ENCODE measurements at places on chromosomes 12 and 14. TPM values are rescaled to one million over a fixed set of nuclear protein-coding genes. Genes with fewer than 3 reads are reported as not detected.

CLEC12A gene
- total RNA-seq, result 0.29 TPM

LTBR gene
- total RNA-seq, result 110 TPM

KCNK10 gene
- under 0.01 TPM for total RNA-seq

SLCO1C1 gene
- total RNA-seq, result not detected

SMIM10L1 gene
- 6.9 TPM for total RNA-seq

DNA sequence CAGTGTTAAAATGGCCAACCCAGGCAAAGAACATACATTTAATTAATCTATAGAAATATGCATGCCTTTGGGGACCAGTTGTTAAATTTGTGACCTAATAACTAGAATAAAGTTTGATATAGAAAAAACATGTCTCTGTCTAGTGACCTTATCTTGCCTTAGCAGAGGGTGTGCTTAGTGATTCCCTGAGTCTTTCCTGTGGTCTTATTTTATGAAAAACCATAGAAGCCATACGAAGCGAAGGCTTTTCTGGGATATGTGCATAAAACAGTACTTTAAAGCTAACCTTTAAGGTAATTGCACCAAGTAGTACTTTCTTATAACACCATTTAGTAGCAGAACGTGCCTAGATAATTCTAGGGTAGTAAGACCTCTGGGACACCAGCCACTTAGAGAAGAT lies 379.4 kb downstream of the ZFP36L1 start:
- DNase-seq, result no peak

DNA sequence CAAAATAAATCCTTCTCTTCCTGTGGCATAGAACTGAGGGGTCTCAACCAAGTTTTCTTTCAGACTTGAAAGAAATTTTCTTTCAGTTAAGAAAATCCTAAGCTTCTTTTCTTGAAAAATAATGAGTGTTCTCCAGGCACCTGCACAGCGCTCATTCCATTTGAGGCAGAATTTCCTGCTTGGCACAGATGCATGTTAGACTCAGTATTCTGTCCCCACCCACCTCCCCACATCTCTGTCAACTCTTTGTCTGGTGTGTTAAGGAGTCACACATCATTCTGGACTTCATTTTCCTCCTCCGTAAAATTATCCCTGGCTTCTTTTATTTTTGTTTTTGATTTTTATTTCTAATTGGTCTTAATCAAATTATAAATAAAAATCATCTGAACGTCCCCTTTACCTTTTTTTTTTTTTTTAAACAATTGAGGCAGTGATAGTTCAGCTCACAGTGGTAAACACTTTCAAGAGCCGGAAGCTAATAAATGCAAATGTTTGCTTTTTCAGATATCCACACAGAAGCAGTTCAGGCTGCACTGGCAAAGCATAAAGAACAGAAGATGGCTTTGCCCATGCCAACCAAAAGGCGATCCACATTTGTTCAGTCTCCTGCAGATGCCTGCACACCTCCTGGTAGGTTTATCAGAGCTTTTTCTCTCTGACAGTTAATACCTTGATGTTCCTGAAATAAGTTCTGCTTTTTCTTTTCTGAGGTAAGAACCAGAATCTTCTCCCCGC lies 104.0 kb upstream of the ATF1 start:
- DNase-seq, result no peak

DNA sequence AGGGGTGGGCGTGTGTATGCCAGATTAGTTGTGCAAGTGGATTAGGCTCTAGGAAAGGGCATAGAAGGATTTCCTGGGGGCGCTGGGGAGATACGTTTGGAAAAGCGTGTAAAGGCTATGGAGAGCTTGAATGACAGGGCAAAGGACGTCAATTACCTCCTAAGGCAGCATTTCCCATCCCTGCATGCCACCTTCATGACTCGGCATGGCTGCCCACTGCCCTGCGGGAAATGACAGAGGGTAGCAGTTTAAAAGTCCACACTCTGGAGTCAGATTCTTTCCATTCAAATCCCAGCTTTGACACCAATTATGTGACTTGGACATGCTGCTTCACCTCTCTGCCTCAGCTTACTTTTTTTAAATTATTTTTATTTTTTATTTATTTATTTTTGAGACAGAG lies 14.8 kb upstream of the TMEM229B start:
- no peak for DNase-seq

- DNase-seq, result peak; percentile 80
These were observed 20.5 kb upstream of the SLC5A8 start for GRCh38 chr12:101230547-101230946.

DNA sequence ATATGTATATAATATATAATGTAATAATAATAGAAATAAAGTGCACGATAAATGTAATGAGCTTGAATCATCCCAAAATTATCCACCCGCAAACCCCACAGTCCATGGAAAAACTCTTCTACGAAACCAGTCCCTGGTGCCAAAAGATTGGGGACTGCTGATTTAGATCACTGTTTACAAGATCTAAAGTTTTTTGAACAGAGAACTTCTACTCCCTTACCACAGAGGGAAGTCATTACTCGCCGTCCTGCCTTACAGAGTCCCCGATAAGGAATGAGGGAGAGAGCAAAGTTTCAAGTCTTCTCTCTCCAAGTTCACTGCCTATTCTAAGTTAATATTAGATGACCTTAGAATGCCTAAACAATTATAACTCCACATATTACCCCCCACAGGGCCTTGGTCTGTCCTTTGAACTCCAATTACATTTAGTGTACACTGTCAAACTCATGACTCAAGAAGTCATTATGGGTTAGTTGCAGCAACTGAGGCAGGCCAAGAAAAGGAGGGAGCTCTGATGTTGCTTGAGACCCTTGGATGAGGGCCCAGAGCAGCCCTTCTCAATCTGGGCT lies 21.8 kb upstream of the DHRS4 start:
- no peak for DNase-seq

DNA sequence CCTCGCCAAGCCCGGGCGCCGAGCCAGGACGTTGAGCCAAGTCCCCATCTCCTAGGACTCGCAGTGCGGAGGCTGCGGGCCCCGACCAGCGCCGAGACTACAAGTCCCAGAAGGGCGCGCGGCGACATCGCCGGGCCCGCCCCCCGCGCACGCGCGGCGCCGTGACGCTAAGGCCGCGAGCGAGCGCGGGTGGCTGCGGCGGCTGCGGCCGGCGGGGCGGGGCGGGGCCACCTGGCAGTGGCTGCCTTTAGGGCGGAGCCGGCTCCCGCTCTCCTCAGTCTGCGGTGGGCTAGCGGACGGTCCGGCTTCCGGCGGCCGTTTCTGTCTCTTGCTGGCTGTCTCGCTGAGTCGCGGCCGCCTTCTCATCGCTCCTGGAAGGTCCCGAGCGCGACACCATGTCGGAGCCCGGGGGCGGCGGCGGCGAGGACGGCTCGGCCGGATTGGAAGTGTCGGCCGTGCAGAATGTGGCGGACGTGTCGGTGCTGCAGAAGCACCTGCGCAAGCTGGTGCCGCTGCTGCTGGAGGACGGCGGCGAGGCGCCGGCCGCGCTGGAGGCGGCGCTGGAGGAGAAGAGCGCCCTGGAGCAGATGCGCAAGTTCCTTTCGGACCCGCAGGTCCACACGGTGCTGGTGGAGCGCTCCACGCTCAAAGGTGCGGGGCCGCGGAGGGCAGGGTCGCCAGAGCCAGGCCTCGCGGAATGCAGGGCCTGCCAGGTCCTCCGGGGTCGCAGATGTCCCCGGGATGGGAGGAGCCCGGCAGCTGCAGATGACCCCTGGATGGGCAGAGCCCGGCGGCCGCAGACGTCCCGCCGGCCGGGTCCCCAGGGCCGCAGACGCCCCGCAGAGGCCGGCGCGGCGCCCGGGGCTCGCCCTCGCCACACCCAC lies at the start of gene DYNC1H1:
Gene DYNC1H1, plus strand, starts transcription at position 277 of the 884 bp plus-strand sequence. Its CDS starts 119 bp downstream, at position 396.
- peak; percentile 98 for DNase-seq

DNA sequence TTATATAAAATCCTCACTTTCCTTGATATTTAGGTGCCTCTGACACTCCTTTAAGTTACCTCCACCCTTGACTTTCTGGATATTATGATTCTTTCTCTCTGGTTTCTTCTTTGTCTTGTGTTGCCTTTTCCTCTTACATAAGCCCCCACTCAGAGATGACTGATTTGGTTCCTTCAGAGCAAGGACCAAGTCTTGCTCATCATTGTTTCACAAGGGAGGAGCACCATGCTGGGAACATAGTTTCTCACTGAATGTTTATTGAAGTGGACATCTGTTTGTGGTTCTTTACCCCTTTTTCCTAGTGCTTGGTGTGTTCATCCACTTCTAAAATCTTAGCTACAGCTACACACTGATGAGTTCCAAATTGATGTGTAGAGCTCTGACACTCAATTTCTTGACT lies 161.3 kb upstream of the PTPRQ start:
- no peak for DNase-seq

DNA sequence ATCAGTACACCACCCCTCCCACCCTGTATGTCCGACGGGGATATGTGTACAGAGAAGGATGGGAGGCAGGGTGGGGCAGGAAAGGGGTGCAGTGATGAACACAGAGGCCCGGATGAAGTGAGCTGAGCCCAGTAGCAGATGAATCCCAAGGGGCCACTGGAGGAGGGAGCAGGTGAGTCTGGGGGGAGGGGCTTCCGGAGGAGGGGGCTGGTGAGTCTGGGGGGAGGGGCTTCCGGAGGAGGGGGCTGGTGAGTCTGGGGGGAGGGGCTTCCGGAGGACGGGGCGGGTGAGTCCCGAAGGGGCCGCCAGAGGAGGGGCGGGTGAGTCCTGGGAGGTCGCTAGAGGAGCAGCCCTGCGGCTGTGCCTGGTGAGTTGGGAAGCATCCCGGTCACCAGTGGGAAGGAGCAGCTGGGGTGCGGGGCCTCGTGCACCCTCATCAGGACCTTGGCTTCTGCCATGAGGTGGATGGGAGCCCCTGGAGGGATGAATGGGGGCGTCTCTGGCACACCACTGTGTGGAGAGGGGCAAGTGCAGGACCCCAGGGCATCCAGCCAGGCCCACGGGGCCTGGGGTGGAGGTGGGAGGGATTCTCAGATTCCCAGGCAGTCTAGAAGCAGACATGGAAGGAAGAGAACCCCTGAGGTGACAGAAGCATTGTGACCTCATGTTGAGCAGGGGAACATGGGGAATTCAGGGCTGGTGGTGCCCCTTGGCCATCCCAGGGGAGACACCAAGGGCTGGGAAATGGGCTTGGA lies 14.0 kb downstream of the BEGAIN start:
- DNase-seq, result no peak

DNA sequence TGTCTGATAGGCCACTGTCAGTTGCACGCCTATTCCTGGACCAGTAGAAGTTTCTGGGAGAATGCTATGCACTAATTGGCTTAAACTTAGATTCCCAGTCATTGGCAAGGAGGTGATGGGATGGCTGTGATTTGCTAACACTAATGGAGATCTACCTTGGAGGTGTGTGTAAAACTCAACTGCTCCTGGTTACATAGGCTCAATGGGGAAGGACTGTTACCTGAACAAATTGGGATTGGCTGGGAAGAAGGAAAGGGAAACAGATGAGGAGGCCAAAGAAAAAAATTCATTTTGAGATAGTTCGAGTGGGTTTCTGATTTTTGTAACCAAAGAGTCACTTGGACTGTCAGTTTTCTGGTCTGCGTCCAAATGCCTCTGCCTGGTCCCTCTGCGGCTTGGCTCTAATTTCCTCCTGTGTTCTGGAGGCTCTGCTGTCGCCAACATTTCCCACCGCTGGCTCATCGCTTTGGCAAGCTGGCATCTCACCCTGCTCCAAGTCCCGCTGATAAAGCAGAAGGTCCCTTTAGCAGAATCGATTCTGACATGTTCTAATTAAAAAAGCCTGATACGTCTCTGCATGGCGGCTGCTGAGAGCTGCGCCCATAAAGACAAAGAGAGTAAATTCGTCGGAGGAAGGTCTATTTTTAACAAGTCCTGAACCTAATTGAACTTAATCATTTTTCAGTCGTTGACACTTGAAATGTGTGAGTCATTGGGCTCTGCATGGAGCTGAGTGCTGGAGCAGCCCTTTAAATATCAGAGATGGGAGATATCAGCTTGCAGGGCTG lies 2.0 kb upstream of the CCDC63 start:
- DNase-seq, result peak; percentile 76

GRCh38 chr14:58777541-58777979 lies 139.8 kb downstream of the DACT1 start:
- DNase-seq, result no peak

GRCh38 chr12:122203301-122204166 lies at the start of gene B3GNT4:
Gene B3GNT4, plus strand, starts transcription at chr12:122203709. Its CDS starts 910 bp downstream, at chr12:122204619.
- DNase-seq, result peak; percentile 94

GRCh38 chr14:92493492-92493891 lies 20.1 kb upstream of the RIN3 start:
- no peak for DNase-seq

GRCh38 chr12:16530268-16530850 lies 75.6 kb downstream of the LMO3 start:
- DNase-seq, result no peak

DNA sequence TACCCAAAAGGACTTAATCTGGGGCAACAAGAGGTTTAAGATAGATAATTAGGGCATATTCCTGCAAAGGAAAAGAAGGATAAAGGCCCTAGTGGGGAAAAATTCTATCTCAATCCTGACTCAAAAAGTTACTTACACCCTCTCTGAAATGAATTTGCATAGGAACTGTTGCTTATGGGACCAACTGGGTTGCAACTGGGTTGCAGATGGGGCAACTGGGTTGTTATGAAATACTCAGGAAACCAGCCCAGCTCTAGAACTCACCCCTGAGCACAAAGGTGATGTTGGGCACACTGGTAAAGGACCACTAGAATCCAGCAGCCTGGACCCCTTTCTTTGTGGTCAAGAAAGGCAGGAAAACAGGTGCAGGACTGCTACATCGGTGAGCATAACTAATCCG lies 17.2 kb upstream of the RILPL1 start:
- DNase-seq, result no peak

DNA sequence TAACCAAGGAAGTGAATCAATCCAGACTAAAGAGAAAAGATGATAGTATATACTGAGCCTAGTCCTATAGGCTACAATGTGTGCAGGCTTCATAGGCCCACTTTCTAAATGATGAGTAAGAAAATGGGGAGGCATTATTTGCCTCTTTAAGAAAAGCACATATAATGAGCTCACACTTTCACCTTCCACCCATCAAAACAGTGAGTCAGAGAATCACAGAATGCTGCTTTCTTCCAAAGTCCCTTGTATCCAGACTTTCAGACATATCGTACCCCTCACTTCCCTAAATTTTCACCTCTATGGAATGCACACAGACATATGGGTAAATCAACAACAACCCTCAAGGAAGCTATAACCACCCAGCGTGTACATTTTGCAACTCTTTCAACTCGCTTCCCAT lies 286.4 kb upstream of the PRKD1 start:
- DNase-seq, result no peak

DNA sequence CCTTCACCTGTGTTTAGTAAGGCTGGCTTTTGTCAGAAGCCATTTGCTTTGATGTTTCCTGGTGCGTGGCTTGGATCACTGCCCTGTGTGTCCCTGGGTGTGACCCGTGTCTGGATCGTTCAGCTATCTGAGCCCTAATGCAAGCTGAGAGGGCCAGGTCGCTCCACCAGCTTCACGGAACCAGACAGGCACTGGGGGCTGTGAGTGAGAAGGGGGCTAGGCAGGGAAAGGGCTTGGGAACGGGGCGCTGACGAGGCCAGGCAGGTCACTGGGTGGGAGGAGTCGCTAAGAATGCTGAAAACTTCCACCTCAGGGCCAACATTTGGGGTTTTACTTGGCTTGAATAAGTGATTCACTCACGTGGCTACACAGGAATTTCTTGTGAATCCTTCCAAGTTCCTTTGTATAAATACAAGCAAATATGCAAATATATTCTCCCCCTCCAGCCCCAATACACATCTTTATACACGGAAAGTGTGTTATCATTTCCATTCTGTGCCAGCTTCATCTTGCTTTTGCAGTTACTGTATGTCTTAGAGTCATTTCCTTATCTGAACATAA lies 24.2 kb upstream of the MMP17 start:
- peak; percentile 85 for DNase-seq

Data from osteoblast (primary cell).